ENCODE measurements at places on chromosomes 6 and 20.

DNA sequence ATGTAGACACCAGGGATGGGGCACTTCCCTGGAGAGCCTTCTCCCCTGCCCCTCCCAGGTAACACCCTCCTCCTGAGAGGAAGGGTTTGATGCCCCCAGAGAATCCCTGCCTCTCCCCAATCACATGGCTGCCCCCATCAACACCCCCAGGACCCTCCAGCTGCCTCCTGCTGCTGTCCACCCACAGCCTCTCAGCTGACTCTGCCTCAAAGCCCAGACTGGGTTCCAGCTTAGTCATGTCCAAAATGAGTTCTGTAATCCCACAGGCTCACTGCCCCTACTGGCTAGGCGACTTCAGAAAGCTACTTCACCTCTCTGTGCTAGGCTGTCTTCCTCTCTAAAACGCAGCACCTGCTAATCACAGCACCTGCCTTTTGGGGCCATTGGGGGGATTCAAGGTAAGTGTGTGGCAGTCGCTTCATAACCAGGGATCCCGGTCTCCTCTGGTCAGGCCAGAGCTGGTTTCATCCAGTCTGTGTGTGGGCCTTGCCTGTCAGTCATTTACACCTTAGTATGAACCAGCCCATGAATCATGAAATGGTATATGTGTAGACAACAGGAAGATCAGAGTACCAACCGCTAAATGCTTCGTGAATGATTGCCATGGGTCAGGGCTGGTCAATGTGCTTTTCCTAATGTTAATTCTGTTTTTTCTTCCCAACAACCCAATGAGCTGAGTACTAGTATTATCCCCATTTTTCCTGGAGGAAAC, 40.4 kb downstream of the TFEB start:
- DNase-seq = peak; percentile 14

DNA sequence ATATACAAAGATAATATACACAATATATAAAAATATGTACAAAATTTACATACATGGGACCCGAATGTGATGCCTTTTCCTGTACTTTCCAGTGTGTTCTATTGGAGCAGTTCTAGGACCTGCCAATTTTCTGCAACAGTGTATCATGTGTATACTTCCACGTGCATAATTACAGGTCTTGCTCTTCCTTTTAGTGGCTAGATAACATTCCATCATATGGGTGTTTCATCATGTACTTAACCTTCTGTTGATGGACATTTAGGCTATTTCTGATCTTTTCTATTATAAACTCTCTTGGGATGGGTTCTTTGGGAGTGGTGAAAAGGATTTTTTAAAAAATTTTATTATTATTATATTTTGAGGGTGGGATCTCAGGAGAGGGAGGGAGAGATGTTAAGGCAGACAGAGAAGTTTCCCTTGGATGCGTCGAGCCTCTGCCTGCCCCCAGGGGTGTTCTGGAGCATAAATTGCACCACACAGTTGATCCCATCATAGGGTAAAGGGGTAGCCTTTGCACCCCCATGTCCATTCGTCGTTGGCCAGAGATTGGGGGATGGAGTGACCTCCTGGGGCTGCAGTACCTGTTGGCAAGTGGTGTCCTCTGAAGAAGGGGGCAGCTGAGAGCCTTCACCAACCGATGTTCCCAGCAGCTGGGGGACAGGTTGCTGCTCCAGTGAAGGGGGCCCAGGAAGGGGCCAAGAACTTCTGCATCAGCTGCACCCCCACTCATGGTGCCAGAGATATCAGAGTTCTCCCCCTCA, 110.3 kb downstream of the TOX2 start:
- DNase-seq = no peak

GRCh38 chr6:3750317-3751076, 1.0 kb downstream of the PXDC1 start:
- DNase-seq = no peak

- no peak for DNase-seq
Measured at GRCh38 chr6:36971921-36972673, 13.9 kb downstream of the MTCH1 start.

DNA sequence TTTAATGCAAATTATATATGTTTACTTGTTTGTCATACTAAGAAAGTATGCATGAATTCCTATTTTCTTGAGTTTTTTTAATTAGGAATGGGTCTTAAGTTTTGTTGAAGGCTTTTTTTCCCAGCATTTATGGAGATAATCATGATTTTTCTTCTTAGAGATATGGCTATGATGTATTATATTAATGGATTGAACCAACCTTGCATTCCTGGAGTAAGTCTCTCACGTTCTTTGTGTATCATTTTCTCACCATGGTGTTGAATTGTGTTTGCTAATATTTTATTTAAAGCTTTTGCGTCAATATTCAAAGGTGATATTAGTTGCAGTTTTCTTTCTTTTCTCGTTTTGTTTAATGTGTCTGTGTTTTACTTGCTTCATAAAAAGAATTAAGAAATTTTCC, 48.4 kb upstream of the SLC35D3 start:
- DNase-seq = peak; percentile 22

- no peak for DNase-seq
Measured at GRCh38 chr20:59032713-59033059, 551 bp upstream of the ATP5F1E start.

GRCh38 chr6:111553580-111553979, 52.1 kb downstream of the TRAF3IP2 start:
- no peak for DNase-seq

DNA sequence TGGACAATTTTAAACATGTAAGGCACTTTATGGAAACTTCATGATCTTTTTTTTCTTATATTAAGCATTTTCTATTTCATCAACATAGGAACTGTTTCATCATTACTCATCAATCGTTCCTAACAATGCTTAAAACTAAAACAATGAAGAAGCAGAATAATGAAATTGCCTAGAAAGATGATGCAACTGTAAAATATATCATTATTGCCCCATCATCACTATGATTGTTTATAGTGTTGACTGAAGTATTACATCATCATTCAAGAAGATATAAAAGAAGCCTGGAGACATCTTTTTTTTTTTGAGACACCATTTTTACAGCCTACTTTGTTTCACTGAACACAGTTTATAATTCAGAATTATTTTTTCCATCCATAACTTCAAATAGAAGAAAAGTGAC, 147.2 kb downstream of the TRDN start:
- peak; percentile 74 for DNase-seq

- no peak for DNase-seq
Measured at GRCh38 chr20:61497029-61497627, 245.1 kb downstream of the CDH4 start.

DNA sequence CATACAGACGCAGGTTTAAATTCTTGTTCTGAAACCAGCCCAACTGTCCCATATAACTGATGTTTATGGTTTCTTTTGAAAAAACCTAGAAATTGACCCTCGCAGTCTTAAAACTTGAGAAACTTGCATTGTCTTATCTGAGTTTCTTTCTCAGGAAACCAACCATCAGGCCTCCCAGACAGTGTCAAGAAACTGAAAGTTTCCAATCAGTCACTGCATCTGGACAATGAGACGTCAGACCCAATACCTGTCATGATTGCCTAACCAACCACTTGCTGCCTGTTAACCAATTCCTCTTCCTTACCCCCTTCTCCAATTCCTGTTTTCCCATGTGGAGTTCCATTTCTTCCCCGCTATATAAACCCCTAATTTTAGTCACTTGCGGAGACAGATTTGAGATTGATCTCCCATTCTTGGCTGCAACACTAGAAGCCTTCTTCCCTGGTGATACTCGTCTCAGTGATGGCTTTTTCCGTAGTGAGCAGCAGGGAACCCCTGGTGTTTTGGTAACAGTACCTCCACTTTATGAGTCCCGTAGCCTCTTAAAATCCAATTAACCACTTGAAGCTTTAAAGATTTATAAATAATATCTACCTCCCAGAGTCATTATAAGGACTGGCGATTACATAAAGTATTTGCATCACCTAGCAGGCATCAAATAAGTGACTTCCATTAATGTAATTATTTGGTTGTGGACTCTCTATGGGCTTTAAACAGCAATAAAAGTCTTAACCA, 49.3 kb downstream of the GPR63 start:
- peak; percentile 46 for DNase-seq

- DNase-seq = no peak
Measured at GRCh38 chr6:144653885-144654505, 368.9 kb downstream of the UTRN start.

GRCh38 chr20:46022411-46023147, 6.4 kb upstream of the SLC12A5 start:
- peak; percentile 77 for DNase-seq

DNA sequence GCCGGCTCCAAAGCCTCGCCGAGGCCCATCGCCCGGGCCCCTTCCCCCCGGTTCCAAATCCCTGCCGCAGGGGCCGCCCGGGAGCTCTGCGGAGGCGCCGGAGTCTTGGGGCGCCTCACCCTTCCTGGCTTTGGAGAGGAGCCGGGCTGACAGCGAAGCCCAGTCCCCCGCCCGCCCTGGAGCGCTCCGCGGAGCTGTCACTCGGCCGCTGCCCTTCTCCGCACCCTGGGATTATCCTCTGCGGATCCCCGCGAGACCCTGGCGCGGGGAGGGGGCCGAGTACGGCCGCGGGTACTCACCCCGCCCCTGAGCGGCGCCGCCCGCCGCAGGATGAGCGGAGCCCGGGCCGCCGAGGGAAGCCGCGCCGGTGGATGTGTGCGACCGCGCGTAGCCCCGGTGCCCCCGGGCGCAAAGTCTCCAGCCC, 343 bp downstream of the SNAP91 start:
- no peak for DNase-seq

DNA sequence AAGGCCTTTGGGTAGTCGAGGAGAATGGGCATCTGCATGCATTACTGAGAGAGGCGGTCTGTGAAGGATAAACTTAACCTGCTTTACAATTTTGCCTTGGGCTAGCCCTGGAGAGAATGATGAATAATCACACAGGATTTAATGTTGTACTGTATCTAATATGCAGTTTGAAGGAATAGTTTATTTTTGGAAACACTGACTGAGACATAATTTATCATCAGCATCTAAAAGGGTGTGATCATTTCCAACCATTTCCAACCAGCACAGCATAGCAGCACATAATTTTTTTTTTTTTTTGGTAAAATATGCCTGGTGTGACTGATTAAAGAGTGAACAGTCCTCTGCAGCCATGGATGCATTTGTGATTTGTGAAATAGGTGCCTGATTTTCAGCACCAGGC, 519.5 kb downstream of the PHF3 start:
- DNase-seq = no peak

GRCh38 chr20:4889446-4889845, 111.9 kb downstream of the SLC23A2 start:
- no peak for DNase-seq

DNA sequence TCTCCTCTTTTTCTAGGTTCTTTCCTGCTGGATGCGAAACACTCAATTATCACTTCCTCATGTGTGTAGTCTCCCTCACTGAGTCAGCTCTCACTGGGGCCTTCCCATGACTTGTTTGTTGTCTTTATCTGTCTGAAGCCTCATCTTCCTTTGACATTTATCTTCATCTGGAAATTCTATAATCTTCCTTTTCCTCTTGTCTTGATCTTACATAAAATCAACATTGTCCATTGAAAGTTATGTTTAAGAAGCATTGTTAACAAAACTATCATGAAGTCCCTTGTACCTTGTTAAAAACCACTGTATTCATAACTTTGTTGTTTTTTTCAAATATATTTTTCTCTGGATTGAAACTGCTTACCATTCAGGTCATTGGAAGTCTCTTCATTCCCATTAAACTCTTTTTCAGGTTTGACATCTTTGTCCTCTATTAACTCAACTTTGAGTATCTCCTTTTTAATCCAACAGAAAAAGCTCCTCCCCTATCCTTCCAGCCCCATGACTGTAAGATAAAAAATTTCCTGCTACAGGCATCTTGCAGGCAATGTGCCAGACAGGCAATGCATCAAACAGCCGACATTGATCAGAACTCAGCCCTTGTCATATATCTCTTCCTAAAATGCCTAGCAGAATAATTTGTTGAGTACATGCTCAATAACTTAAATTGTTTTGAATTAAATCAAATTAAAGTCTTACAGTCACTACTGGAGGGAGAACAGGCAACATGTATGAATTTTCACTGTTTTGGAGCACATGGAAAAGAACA, 34.8 kb downstream of the MYLIP start:
- DNase-seq = peak; percentile 43

DNA sequence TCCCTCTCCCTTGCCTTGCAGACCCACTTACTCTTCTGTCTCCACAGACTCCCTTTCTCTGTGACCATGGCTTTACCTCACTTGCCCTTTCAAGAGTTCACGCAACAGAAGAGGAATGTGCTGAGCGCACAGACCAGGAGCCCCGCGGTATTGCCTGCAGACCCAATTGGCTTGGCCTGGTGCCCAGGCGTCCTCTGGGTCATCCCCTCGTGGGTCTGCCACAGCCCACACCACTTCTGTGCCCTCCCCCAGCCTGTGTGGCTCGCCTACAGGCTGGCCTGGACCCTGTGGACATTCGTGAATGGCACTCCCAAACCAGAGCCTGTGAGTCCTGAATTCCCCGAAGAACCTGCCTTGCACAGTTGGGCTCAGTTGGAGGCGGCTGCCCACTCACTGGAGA, 15.3 kb upstream of the NINL start:
- no peak for DNase-seq

- no peak for DNase-seq
Measured at GRCh38 chr6:108557494-108558371, 3.0 kb upstream of the FOXO3 start.

- no peak for DNase-seq
Measured at GRCh38 chr20:36225666-36226065, 10.6 kb upstream of the AAR2 start.

DNA sequence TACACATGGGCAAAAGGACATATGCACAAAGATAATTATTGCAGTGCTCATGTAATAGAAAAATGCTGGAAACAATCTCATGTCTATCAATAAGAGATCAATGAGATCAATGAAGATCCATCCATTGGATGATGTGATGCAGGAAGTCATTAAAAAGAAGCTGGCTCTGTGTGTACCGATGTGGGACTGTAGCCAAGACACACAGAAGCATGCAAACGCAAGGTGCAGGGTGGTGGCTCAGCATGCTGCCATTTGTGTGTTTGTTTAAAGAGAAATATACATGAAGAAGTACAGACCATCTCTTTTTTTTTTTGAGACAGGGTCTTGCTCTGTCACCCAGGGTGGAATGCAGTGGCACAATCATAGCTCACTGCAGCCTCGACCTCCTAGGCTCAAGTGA, 33.1 kb upstream of the KCNB1 start:
- DNase-seq = no peak

DNA sequence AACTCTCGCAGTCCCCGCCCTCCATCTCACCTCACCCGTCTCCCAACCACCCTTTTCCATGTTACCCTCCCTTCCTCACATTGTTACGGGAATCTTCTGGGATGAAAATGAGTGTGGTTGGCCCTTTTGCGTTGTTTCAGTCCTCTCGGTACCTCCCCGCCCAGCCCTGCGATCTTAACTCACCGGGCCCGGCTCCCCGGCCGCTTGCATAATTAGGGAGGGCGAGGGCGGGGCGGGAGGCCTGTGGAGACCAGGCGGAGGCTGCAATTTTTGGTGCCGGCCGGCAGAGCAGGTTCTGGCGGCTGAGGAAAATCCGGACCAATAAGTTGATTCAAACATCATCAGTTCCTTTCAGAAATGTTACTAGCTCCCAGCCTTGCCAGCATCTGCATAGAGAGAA, 25.2 kb downstream of the TFAP2B start:
- DNase-seq = no peak

Measured in OCI-M1 (cell line).